ENCODE measurements at places on chromosomes 4 and X. TPM values are rescaled to one million over a fixed set of nuclear protein-coding genes. Genes with fewer than 3 reads are reported as not detected.

FAM184B gene
- under 0.01 TPM for total RNA-seq

FAM9B gene
- not detected for total RNA-seq

DRD5 gene
- not detected for total RNA-seq

OTUD6A gene
- under 0.01 TPM for total RNA-seq

SYNPO2 gene
- 7.0 TPM for total RNA-seq
